T follicular helper cell (primary cell): ENCODE measurements at places on chromosomes 16 and 17.

GRCh38 chr16:83433201-83433600, 374.6 kb upstream of the HSBP1 start:
- no peak for DNase-seq

DNA sequence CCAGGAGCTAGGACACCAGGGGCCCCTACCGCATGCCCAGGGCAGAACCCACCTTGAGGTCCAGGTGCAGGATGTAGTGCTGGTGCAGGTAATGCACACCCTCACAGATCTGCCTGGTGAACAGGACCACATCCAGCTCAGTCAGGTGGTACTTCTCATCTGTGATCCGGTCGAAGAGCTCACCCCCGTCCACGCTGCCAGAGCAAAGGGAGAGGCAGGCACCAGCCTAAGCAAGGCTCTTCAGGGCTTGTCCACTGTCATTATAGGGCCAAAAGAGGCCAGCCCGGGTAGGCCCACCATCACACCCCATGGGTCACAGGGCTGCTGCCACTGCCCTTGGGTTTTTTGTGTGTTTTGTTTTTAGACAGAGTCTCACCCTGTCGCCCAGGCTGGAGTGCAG, 21.0 kb downstream of the MYLK3 start:
- DNase-seq: no peak

DNA sequence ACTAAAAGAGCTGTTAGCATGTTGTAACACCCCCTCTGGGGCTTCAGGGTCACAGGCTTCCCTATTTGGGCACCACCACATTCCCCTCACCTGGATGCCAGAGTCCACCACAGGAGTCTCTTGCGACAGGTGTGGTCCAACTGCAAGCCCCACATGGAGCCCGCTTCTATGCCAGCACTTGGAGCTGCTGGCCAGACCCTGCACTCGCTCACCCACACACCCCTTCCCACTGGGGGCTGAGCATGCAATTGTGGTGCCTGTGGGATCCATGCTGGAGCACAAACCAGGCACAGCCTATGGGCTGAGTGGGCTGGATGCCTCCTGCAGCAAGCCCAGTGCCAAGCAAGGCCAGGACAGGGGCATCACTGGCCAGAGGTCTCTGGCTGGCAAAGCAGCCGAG, 6.0 kb upstream of the BLMH start:
- no peak for DNase-seq

- no peak for DNase-seq
Measured at GRCh38 chr16:85579191-85579590, 33.9 kb upstream of the GSE1 start.

GRCh38 chr17:1031711-1032110, 34.8 kb downstream of the TIMM22 start:
- DNase-seq: no peak

DNA sequence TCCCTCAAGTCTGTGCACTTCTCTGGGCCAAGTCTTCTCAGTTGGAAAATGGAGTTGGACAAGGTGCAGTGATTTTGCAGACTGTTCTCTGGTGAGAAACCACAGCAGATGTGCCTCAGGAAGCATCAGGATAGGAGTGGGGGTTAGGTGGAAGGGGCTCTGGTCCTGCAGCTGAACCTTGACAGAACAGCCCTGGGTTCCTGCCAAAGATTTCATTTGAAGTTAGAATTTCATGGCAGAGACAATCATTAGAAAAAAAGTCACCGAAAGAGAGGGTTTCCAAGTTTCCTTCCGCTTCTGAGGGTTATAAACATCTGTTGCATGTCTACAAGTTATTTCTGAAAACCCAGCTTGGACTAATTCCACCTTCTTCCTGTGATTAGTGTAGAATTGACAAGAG, 80.4 kb upstream of the IRX3 start:
- DNase-seq: no peak

GRCh38 chr17:60314423-60314822, 77.5 kb downstream of the USP32 start:
- no peak for DNase-seq

GRCh38 chr16:58098207-58099096, 30.7 kb downstream of the CFAP20 start:
- no peak for DNase-seq

DNA sequence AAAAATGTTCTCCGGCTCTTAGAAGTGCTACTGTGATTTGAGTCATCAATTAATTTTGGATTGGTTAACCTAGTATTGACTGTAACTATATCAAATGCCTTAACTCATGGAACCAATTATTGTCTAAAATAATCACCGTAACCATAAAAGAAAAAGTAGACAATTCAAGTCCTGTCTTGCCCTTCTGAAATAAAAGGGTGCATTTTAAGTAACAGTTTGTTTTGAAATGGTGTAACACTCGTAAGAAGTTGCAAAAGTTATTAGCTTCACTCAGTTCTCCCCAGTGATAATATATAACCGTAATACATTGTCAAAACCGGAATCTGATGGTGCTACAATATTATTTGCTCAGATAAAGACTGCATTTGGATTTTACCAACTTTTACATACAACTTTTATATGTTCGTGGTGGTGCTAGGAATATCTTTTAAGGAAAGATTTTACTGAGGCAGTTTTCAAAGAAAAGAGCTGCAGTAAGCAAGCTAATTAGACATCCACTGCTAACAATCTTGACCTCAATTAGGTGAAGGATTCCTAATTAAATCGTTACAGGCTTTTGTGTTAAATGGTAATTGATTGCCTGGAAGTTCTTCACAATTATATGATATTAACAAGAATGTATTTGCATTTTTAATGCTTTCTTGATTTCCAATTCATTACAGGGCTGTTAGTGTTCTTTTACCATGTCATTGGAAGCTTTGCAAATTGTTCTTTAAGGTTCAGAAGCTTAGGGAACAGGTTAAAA, 413.1 kb upstream of the MON1B start:
- no peak for DNase-seq

GRCh38 chr16:31427441-31428278, 500 bp downstream of the COX6A2 start:
- peak; percentile 30 for DNase-seq

DNA sequence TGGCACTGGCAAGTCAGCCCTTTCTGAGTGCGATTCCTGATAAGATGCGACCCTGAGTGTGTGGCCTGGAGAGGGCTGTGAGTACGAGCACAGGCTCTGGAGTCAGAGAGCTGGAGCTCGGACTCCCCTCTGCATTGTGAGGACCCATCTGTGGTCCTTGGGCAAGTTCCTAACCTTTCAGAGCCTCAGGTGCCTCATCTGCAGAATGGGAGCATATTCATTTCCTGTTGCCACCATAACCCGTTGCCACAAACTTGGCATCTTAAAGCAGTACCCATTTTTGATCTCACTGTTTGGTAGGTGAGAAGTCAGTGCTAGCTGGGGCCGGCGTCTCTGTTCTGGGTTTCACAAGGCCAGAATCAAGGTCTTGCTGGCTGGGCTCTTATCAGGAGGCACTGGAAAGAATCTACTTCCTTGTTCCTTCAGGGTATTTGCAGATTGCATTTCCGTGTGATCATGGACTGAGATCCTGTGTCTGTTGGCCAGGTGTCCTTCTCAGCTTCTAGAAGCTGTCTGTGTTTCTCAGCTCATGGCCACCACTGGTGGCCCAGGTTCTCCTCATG, 20.2 kb downstream of the KNOP1 start:
- no peak for DNase-seq

DNA sequence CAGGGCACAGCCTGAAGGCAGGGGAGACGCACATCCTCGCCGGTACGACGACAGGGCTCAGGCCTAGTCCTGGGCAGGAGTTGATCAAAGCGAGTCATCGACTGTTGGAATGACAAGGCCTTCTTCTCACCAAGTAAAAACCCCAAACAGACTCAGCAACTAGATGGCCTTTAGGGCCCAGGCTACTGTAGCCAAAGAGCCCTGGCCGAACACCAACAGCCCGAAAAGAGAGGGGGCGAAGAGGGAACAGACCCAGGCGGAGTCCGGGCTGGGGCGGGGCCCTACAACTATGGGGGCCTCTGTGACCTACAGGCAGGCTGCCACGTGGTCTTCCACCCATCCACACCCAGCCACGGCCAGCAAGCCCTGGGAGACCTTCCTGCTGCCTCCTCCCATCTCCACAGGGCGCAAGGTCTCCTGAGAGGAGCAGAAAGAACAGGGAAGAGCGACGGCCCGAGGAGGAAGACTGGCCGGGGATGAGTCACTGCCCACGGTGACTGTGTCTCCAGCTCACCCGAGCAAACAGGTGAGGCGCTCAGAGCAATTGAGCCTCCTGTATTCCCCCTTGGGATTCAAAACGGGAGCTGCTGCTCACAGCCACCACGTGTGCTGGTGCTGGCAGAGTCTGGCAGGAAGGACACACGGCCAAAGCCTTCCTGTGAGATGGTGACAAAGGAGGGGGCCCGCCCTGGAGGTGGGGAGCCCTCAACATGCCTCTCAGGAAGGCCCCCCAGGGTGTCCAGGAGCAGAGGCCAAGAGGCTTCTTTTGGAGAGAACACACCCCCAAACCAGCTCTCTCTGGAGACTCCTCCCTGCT, 17.7 kb downstream of the SLC16A3 start:
- no peak for DNase-seq

GRCh38 chr16:50906454-50906853, 164.6 kb downstream of the CYLD start:
- no peak for DNase-seq

GRCh38 chr17:63500543-63501390, 22.4 kb upstream of the KCNH6 start:
- no peak for DNase-seq

DNA sequence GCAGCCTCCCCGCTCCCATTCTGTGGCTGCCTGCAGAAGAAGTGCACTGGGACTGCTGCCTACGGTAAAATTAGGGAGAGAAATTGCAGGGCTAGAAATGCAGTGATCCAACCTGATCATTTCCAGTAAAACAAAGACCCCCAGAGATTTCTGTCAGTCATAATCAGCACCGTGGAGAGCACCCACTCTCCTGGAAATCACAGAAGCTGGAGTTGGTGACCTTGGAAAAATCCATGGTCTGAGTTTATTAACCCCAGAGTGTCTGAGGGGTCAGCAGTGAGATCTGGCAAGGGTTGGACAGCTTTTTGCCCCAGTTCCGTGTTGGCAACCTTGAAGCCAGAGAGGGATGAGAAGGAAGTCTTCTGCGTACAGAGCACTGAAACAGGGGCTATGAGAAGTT, 7.8 kb downstream of the SYCE1L start:
- DNase-seq: no peak

GRCh38 chr17:7440834-7441195, 1.5 kb downstream of the FGF11 start:
- no peak for DNase-seq

DNA sequence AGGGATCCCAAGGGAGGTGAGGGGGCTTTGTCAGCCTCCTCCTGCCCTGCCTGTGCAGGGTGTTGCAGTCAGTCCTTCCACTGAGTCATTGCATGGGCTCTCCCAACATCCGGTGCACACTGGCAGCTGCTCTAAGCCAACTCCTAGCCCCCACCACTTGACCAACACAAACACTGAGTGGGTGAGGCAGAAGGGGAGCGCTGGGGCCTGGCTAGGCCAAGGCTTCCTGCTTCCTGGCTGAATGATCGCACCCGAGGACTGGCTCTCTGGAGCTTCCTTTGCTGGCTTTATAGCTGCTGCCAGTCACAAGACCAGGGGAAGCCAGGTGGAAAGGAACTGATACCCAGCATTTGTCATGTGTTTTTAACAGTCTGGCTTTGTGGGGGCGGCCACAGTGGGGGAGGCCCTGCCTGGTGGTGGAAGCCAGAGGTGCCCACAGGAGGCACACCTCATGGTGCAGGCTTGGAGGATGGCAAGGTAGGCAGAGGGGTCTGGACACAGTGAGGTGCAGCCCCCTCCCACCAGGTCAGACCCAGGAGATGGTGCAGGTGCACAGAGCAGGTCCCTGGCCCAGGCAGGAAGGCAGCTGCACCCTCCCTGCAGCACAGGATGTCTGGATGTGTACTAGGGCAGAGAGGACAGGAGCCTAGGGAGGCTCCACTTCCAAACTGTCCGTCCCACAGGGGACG, 6.8 kb downstream of the MPG start:
- DNase-seq: no peak

DNA sequence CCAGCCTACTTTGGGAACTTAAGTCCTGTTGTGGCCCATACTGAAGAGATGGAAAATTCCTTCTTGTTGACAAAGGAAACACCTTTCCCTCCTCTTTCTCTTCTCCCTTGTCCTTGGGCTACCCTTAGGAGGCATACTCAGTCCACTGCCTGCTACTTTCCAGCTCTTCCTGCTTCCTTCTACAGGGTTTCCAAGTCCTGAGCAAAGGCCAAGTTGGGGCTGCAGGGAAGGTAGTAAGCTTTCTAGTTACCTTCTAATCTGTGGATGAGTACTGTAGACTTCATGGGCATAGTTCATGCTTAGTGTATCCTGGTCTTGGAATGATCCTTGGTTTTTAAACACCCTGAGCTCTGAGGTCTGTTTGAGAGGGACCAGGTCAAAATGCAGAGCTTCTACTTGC, 299.2 kb upstream of the MAF start:
- no peak for DNase-seq

DNA sequence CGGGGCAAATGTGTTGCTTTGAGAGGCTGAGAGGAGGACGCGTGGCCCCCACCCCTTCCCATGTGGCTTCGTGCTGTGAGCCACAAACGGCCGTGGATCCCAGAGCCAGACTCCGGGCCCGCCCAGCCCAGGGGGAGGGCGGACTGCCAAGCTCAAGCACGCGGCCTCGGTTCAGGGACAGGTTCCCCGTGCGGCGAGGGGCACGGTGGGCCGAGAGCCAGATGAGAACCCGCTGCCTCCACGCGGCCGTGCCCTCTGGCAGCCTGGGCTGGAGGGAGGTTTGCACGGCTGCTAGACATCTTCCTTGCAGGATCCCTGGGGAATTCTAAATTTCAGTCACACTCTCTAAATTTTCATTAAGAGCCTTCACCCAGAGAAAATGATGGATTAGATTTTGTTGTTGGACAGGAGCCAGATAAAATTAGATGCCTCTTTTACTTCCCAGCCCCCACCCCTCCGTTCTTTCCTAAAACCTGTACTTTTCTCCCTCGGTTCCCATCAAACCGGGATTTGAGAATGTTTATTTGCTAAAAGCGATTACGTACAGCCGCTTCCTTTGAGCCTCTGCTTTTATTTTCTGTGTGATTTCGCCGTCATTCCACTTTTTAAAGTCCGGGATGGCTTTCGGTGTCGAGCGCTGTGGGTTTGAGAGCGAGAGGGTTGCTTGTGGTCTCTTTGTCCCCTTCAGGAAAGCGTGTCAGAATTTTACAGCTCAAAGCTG, 25.0 kb upstream of the GNG13 start:
- DNase-seq: no peak

- DNase-seq: peak; percentile 54
Measured at GRCh38 chr17:82892899-82893565, 53.2 kb upstream of the ZNF750 start.

DNA sequence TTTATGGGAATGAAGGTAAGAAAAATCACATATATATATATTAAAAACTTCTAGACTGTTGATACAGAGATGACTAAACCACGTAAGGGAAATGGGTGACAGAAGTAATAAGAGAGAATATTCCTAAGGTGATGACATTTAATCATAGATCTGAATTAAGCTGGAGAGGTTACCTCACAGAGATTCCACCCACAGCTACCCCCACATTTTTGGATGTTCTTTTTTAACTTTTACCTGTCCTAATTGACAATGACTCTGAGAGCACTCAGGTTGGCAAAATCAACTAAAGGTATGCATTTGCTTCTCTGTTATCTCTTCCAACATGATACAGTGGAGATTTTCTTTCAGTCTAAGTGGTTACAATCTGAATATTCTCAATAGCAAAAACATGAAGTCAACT, 1280.6 kb downstream of the CDH11 start:
- no peak for DNase-seq
